ENCODE measurements at places on chromosomes 2 and 18. TPM values are rescaled to one million over a fixed set of nuclear protein-coding genes. Genes with fewer than 3 reads are reported as not detected.

KCNIP3 gene
- total RNA-seq, result 2.7 TPM

GRCh38 chr2:160358046-160358445 is 135.6 kb downstream of the RBMS1 start:
- DNase-seq, result no peak

PCBP1 gene
- 175 TPM for total RNA-seq

- no peak for DNase-seq
These were observed 65.9 kb upstream of the LRRTM1 start for GRCh38 chr2:80370375-80371009.

- DNase-seq, result peak; percentile 15
These were observed 218.8 kb downstream of the DYSF start for GRCh38 chr2:71671895-71672825.

DNA sequence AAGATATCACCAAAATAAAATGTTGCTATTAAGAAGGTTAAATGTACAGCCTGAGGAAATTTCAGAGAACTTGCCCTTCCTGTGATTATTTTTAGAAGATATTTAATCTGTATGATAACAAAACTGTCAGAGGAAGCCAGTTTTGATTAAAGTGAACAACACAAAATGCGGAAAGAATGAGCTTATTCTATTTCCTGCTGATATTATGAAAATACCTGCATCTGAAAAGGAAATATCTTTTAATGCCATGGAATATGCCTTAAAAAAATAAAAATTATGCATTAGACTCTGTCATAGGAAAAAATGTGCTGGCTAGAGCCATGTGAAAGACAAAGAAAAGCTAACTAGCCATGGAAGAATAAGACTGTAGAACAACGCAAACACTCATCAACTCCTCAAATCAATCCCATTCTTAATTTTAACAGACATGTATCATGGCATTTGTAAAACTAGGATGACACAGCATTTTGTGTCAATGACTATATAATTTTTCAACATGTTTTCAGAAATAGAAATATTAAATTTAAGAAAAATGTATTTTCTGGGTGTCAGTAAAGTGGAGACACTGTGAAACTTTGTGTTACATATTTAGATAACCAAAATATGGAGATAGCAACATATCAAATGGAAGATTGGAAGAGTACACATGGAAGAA is 1768.2 kb downstream of the SUCLG1 start:
- DNase-seq, result no peak

DNA sequence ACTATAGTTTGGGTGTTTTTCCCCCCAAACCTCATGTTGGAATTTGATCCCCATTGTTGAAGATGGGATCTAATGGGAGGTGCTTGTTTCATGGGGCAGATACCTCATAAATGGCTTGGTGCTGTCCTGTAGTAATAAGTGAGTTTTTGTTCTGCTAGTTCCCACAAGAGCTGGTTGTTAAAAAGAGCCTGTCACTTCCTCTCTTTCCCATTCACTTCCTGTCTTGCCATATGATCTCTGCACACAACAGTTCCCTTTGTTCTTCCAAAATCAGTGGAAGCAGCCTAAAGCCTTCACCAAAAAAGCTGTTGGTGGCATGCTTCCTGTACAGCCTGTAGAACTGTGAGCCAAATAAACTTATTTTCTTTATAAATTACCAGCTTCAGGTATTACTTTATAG is 768.2 kb upstream of the VRK2 start:
- DNase-seq, result no peak

- DNase-seq, result no peak
These were observed 47.8 kb downstream of the INPP4A start for GRCh38 chr2:98492441-98492840.

ABCB11 gene
- not detected for total RNA-seq

DNAH6 gene
- 0.09 TPM for total RNA-seq

- no peak for DNase-seq
These were observed 129.8 kb upstream of the CAB39 start for GRCh38 chr2:230582851-230583283.
